Omental fat pad (tissue), 4 donors: ENCODE measurements at places on chromosomes 7 and 10.

- DNase-seq = no peak
Measured at GRCh38 chr10:86223256-86223655, 143.3 kb downstream of the GRID1 start.

DNA sequence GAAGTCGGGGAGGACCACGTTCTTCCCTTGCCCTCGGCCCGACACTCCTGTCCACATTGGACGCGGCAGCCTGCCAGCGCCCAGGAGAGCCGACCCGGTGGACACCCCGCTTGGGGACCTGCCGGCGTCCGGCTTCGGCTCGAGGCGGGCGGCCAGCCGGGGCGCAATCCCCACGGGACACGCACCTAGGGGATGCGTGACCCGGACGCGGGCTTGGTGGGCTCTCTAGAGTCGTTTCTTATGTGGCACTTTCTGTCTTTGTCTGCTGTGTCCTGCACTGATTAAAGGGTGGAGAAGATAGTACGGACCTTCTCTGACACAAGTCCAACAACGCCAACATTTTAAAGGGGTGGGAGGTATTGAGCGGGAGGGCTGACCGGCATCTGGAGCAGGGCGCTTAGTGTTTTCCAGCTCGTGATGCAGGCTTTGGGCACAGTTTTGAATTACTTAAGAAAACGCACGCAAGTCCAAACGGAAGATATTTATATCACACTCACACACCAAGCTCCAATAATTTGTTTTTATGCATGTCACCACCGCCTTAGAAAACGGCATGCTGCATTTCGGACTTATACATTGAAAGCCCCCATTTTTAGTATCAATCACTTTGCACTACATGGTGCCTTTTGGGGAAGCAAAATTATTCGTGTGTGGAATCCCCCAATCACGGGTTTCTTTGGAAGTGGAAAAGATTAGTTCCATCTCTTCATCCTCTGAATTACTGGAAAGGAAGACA is 3.9 kb upstream of the SPAG6 start:
- no peak for DNase-seq

DNA sequence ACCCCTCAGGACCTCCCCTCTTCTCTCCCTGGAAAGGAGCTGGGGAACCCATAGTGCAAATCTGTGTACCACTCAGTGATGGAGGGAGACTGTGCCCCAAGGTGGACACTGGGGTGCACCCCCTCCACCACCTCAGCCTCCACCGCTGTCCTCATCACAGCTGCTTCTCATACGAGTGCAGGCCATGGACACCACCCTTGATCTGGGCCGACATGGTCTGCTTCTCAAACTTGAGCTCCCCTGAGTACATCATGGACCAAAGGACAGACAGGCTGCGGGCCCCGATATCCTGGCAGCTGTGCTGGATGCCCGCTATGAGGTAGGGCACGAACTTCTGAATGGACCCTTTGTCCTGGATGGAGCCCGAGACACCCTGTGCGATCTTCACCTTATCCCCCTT is 142.6 kb upstream of the KCNMA1 start:
- DNase-seq = no peak

DNA sequence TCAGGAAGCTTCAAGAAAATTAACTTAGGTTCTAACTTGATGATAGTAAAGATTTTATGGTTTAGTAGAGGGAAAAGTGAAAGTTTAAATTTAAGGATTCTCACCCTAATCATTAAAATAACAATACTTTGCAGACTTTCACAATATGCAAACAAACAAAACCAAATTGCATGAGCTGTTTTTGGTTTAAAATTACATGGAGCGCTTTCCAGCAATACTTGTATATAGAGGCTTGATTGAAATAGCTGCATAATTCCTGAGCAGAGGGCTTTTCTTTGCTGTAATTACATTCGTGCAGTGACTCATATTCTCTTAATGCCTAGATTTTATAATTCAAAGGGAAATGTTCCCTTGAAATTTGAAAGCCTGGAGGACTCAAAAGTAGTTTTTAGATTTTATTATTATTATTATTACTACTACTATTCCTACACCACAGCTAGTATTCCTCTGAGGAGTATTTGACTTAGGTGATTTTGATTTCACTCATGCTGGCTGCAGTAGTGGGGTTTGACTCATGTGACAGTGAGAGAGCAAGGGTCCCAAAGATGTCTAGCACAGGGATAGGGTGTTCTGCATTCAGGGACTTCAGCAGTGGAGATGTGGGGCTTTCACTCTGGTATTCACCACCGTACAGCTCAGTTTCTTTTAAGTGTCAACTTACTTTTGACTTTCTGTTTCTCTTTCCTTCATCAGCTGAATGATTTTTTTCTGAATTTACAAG is 138.1 kb downstream of the ADAM22 start:
- DNase-seq = no peak

DNA sequence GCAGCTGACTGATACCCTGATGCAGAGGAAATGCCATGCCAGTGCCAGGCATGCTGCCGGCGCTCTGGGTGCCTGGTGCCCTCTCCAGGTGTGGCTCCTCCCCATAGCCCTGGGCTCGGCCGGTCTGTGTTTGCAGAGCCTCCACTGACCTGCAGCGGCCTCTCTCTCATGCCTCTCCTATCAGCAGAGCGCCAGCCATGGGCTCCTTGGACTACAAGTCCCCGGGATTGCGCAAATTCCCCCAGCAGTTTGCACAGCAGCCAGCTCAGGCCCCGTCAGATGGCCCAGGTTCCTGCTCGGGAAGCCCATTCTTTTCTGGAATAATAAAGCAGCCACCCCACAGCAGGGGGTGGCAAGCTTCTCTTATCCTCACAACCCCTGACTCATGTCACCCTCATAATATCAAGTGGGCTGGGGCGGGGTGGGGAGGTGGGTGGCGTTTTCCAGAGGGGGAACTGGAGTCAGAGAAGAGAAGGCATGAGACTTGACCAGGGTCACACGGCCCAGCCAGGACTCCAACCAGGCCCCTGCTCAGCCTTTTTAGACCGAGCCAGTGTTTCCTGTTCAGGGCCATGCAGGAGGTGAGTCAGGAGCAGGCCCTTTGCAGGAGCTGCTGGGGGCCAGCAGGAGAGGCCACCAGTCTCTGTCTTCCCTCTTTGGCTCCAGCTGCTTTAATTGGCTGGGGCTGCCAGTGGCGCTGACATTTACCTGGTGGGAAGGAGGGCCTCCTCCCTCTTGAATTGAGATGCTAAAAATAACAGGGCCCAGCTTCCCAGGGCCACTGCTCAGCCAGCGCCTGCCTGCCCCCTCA is 58.6 kb downstream of the ZMIZ1 start:
- DNase-seq = no peak

GRCh38 chr10:114489521-114490310 is 85.4 kb upstream of the AFAP1L2 start:
- no peak for DNase-seq

- DNase-seq = no peak
Measured at GRCh38 chr7:105677817-105678573, 96.7 kb upstream of the EFCAB10 start.

GRCh38 chr7:144510621-144511020 is 107.1 kb upstream of the NOBOX start:
- DNase-seq = no peak

DNA sequence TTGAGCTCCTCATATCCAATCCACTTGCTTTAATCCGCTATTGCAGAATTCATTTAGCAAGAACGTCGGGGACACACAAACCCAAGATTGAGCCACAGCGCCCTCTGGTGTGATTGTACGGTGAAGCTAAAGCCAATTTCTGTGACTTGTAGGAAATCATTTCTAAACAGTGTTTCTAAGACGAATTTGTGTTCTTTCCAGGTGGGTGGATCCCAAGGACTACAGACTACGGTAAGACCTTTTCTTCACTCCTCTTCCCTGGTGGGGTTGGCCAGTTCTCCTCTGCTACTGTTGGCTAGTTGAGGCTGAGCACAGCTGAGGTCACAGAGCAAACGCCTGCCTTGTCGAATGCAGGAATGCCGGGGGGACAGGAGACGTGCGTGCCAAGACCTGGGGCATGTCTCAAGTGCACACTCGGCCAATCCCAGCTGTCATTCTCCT is 5.2 kb downstream of the DMBT1 start:
- DNase-seq = peak; percentile 92

DNA sequence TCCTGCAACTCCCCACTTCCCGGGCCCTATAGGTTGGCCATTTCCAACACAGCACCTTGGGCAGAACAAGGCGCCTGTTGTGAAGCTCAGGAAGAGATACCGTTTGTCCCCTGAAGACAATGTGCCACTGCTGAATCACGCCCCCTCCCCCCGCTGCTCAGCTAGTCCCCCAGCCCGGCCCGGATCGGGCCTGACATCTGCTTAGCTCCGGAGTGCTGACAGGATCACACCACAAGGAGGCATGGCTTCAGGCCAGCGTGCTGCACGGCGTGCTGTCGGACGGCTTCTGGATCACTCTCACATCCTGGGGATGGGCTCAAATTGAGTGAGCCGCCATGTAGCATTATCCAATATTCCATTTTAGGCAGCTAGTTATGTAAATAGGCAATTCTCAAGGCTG is 62.1 kb upstream of the EFCAB10 start:
- no peak for DNase-seq

GRCh38 chr7:134995239-134996096 is 9.2 kb downstream of the AGBL3 start:
- no peak for DNase-seq

GRCh38 chr10:131824371-131825149 is 76.2 kb upstream of the PPP2R2D start:
- DNase-seq = no peak

- DNase-seq = no peak
Measured at GRCh38 chr10:24708081-24708480, 15.6 kb downstream of the ARHGAP21 start.

DNA sequence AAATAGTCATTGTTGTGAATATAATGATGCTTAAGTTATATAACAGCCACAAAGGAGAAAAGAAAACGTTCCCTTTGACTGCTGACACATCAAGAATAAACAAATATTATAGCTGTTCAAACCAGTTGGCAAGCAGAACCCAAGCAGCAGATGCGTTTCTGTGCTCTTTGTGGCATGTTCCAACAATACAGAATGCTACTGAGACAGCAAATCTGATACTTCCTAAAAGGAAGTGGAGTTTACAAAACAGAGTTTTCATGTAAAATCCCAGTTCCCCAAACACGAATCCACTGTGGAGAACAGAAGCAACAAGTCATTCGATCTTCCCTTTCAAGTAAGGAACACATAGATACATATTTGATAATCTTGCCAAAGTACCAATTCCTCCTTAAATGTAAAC is 170.9 kb upstream of the ASAH2 start:
- DNase-seq = no peak

DNA sequence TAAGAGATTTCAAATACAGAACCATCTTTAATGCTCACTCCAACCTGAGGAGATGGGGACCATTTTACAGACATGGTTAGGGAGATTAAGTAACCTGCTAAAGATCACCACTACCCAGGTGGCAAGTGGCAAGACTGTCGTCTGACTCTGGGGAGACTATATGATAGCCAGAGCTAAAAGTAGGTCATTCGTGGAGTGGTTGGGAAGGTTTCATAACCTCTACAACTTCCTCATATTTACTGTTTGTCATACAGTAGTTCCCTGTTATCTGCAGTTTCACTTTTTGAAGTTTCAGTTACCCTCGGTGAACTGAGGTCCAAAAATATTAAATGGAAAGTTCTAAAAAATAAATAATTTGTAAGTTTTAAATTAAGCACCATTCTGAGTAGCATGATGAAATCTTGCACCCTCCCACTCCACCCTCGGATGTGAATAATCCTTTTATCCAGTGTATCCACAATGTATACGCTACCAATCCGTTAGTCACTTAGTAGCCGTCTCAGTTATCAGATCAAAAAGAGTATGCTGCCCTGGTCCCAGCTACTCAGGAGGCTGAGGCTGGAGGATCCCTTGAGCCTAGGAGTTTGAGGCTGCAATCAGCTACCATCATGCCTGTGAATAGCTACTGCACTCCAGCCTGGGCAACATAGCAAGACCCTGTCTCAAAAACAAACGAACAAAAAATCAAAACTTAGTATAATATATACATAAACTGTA is 14.9 kb upstream of the LGI1 start:
- DNase-seq = no peak

DNA sequence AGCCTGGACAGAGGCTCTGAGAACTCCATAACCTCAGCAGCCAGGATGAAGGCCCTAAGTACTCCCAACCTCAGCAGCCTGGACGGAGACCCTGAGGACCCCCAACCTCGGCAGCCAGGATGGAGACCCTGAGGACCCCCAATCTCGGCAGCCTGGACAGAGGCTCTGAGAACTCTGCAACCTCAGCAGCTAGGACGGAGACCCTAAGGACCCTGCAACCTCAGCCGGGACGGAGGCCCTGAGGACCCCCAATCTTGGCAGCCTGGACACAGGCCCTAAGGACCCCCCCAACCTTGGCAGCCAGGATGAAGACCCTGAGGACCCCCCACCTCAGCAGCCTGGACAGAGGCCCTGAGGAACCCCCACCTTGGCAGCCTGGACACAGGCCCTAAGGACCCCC is 16.5 kb downstream of the RRP12 start:
- no peak for DNase-seq

GRCh38 chr10:133264461-133264860 is 12.2 kb downstream of the ADAM8 start:
- no peak for DNase-seq

- no peak for DNase-seq
Measured at GRCh38 chr7:44757311-44757710, 8.7 kb downstream of the ZMIZ2 start.

GRCh38 chr10:124560377-124561105 is 98.9 kb downstream of the LHPP start:
- no peak for DNase-seq

- DNase-seq = no peak
Measured at GRCh38 chr10:52566471-52567246, 205.9 kb downstream of the MBL2 start.
